MG63 (cell line): ENCODE measurements at places on chromosomes 11 and 22. TPM values are rescaled to one million over a fixed set of nuclear protein-coding genes. Genes with fewer than 3 reads are reported as not detected.

GRCh38 chr11:103944251-103944940, 92.0 kb upstream of the DDI1 start:
- no peak for DNase-seq

Gene TMEM151A
- total RNA-seq, result 0.56 TPM in 1 of 2 replicates, not detected in the other

DNA sequence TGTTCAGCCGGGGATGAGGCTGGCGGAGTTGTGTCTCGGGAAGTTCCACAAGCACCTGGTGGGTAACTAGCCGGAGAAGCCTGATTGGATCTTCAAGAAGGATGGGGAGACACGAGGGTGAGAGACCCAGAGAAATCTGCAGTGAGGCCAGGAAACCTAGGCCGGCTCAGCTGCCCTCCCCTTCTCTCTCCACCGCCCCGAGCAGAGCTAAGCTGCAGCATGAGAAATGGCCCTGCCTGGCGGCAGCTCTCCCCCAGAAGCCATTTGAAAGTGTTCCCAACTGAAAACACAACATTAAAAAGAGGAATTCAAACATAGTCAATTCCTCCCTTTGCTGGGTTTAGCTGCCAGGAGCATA, 77.8 kb upstream of the SHISAL1 start:
- no peak for DNase-seq

- peak; percentile 66 for DNase-seq
Measured at GRCh38 chr11:57413681-57414080, 13.2 kb downstream of the SLC43A3 start.

DNA sequence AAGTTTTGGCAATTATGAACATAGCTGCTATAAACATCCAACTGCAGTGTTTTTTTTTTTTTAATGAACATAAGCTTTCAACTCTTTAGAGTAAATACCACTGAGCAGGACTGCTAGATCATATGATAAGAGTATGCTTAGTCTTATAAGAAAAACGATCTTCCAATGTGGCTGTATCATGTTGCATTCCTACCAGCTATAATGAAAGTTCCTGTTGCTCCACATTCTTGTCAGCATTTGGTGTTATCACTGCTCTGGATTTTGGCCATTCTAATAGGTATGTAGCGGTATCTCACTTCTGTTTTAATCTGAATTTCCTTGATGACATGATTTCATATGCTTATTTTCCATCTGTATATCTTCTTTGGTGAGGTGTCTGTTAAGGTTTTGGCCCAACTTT, 50.4 kb downstream of the PDGFD start:
- DNase-seq, result no peak

DNA sequence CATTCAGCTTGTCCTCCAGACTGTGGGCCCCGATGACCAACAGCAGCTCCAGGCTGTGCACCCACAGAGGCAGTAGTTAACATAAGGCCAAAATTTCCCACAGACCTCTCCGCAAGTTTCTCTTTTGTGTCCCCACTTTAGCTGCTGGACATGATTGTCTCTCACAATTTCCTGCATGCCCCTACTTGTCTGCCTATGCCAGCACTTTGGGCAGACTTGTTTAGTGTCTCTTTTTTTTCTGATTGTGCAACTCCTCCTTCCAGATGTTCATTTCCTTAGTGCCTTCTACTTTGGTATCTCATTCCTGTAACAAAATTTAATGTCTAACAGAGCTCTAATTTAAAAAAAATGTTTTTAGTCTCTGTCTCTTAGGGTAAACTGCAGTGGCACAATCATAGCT, 23.8 kb upstream of the SCN3B start:
- DNase-seq, result no peak

GRCh38 chr11:94549146-94549545, 5.4 kb downstream of the FUT4 start:
- DNase-seq, result no peak

Gene C11orf91
- total RNA-seq, result not detected in 2 replicates

GRCh38 chr11:124415356-124415923, 9.2 kb downstream of the OR8B4 start:
- DNase-seq, result no peak

Gene C22orf31
- not detected in 2 replicates for total RNA-seq

Gene MUC6
- total RNA-seq, result not detected in 2 replicates

Gene NTM
- total RNA-seq, result 2.0 and 4.0 TPM in 2 replicates

DNA sequence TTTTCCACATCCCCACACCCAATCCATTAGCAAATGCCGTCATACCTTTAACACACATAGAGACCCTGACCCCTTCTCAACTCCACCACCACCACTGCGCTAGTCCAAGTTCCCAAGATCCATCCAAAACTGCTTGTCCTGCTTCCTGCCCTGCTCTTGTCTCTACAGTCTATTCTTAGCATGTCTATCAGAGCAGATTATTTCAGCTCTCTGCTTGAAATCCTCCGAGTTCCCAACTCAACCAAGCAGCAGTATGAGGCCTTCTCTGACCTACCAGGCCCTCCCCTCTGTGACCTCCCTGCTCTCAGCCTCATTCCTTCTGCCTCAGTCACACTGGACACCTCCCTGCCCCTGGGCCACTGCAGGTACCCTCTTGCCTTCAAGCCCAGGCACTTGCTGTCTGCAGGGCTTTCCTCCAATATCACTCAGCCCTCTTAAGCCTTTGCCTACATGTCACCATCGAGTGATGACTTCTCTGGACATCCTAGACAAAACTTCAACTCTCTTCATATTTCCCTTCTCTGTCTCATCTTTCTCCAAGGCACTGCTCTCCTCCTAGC, 134.6 kb downstream of the SPATA19 start:
- DNase-seq, result no peak

- DNase-seq, result no peak
Measured at GRCh38 chr11:84247129-84247528, 961.0 kb upstream of the CCDC90B start.

Gene GDPD5
- total RNA-seq, result 15.2 and 16.2 TPM in 2 replicates

GRCh38 chr11:133541021-133541719, 8.9 kb upstream of the OPCML start:
- no peak for DNase-seq

- no peak for DNase-seq
Measured at GRCh38 chr11:127624306-127624856, 623.8 kb upstream of the KIRREL3 start.

GRCh38 chr22:33975841-33976240, 55.6 kb upstream of the LARGE1 start:
- no peak for DNase-seq

DNA sequence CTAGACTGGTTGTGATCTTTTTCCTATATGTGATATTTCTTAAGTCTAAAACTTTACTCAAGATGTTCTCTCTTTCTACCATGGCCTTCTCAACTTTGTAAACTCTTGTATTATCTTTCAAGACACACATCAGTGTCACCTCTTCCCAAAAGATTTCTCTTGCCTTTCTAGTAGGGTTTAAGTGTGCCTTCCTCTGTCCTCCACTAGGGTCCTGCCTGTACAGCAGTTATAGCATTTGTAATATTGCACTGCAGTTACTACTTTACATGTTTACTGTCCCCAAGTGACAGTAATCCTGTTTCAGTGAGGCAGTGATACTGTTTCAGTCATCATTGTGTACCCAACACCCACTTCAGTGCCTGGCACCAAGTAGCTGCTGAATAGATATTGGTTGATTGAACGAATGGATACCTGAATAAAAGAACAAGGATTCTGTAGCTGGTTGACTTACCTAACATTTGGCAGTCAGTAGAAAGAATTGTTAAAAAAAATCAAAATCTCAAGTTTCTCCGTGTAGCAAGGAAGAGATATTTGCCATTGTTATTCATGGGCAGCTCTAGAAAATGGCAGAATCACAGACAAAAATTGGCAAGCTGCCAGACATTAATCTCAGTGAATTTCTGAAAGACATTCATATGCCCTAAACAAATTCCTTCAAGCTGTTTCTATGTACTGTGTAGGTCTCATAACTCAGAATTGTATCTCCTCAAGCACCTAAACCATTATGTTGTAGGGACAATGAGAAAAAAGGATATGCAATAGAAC, 79.4 kb downstream of the RBMXL2 start:
- DNase-seq, result no peak

- no peak for DNase-seq
Measured at GRCh38 chr11:93832780-93833179, 17.6 kb downstream of the VSTM5 start.

- DNase-seq, result no peak
Measured at GRCh38 chr11:123702139-123702538, 39.3 kb downstream of the ZNF202 start.

DNA sequence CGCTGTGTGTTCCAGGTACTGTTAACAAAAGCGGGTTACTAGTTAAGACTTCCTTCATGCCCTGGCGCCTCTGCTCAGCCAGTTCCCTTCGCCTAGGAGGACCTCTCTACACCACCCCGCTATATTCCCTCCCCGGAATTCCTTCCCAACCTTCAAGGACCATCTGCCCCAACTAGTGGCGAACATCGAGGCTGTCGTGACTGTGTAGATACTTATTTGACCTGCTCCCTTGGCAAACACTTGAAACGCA, 450 bp upstream of the BCL2L13 start:
- DNase-seq, result no peak

GRCh38 chr22:48379371-48379770, 1448.3 kb downstream of the BRD1 start:
- no peak for DNase-seq

- DNase-seq, result no peak
Measured at GRCh38 chr22:27651486-27651885, 150.1 kb downstream of the MN1 start.

DNA sequence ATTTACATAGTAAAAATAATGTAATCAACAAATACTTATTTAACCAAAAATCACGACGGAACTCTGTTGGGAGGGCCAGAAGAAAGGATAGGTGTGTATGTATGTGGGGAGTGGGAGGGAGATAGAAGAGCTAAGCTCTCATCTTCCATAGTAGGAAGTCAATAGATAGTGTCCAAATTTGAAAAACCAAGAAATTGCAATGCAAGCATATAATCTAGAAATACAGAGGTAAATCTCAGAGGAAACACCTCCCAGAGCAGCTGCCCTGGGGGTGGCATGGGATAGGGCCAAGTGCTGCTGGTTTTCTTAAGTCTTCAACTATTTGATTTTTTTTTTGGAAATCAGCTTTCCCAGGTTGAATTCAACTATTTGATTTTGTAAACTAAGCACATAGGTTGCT, 16.9 kb downstream of the C11orf86 start:
- DNase-seq, result no peak

GRCh38 chr11:122068141-122068540, 47.9 kb downstream of the BLID start:
- no peak for DNase-seq

GRCh38 chr22:17267661-17268330, 48.6 kb upstream of the ADA2 start:
- DNase-seq, result no peak

Gene XPNPEP3
- 3.0 and 5.8 TPM in 2 replicates for total RNA-seq

Gene TYMP
- total RNA-seq, result 22.1 and 22.2 TPM in 2 replicates
